Activated gamma-delta T cell treated with anti-CD3 and anti-CD28 coated beads, Interleukin-2, amount 50 U/mL, for 16 hours (primary cell): ENCODE measurements at places on chromosomes 1 and 21.

DNA sequence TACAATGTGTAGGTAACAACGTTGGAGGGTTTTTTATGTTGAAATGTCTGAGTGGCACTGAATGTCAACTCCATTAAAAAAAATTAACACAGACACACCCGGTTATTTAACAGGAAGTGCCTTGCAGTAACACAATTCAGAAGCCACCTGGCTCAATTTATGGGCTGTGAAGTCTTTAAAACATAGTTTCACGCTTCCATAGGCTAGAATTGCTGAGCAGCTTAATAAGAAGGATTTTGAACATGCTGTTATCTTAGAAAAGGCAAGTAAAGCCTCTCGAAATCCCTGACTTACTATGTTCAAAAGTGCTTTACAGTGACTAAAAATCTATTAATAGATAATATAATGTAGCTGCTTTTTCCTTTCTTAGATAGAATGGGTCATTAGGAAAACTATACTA, 19.7 kb downstream of the SRSF4 start:
- DNase-seq: no peak

DNA sequence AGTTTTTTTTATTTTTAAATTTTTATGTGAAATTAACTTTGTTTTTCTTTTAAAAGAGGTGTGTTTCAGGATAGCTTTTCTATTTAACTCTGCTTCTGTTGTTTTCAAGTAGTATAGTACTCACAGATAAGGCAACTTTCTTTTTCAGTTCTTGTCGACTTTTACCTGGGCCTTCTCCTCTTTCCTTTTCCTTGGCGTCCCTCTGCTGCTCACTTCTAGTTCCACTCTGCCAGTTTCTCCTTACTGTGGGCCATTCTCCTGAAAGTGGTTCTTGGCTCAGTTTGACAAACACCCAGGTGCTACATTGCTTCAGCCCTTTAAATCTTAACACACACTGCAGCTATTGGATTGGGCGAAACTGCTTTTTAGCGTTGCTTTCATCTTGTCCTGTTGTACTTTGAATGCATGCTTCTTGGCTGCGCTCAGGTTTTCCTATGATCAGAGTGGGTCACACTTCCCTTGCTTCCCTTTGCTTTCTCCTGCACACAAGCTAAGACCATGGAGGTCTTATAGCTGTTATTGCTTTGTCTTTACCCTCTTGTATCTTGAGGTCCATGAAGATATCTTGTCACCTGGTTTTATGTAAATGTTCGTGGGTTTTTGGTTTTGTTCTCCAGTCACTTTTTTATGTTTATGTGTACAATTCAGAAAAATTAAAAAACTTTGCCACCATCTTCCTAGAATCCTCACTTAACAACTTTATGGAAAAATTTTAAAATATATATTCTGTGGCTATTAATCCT, 21.6 kb downstream of the GABPA start:
- DNase-seq: no peak

DNA sequence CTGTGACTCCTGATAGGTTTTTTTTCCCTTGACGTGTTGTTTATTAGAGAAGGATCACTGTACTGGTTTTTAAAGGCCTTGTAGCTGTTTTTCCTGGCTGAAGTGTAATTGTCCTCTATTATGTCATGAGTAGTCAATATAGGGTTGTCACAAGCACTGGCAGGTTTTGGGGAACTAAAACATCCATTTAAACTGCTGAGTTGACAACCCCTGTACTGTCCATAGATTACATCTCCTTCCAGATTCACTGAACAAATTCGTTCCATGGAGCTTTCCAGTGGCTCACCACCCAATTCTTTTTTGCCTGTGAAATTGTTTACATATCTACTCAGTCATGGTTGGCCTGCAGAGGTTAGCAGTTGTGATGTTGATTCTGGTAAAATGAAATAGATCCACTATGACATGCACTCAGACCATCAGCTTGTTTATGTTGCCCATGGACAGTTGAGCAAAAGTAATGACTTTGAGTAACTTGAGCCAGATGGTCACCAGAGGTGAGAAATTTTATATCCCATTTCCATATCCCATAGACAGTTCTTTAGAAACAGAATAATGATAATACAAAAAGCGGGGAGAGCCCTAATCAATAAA, 59.9 kb upstream of the QSOX1 start:
- no peak for DNase-seq

GRCh38 chr1:218925777-218926176, 247.9 kb upstream of the LYPLAL1 start:
- DNase-seq: no peak

GRCh38 chr1:168081373-168082007, 55.2 kb downstream of the GPR161 start:
- no peak for DNase-seq

DNA sequence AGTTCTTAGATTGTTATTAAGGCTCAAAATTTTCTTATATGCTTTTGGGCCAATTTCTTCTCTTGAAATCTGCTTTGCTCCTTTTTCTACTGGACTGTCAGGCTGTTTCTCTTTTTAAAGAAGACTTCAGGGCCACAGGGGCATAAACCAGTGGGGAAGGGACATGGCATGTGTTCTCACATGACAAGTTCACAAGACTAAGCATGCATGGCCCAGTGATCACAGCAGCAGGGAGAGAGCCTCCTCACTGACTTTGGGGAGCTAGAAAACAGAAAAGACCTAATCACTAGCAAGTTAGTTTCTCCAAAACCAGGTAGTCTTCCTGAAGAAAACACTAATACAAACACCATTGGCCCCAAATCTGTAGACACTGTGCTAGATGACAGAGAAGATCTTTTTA, 64.8 kb downstream of the RAB3GAP2 start:
- no peak for DNase-seq

DNA sequence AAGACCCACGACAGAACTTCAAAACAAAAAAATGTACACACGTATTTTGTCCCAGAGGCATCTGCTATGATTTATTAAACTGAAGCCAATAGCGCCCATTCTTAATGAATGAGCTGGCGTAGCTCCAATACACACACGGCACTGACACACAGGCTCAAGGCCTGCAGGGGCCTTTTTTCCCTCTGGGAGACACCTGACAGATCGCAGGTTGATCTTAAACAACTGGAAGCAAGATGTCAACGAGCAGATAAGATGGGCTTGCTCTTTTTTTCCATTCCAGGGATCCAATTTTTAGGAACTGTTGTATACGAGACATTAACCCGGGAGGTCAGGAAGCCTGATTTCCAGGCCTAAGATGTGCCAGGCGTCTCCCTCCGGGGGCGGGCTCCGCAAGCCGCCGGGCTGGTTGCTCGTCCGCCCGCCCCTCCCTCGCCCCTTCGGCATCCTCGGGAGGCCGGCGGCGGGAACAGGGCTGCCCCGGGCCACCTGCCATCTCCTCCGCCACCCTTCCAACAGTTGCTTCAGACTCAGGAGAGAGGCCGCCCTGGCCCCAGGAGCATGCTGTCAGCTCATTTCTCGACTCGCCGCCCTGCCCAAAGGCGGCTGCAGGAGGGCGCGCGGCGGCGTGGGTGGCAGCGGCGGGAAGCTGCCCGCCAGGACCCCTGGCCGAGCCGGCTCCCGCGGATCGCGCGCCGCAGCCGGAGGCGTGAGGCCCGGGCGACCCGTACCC, 735 bp downstream of the TTC13 start:
- no peak for DNase-seq

DNA sequence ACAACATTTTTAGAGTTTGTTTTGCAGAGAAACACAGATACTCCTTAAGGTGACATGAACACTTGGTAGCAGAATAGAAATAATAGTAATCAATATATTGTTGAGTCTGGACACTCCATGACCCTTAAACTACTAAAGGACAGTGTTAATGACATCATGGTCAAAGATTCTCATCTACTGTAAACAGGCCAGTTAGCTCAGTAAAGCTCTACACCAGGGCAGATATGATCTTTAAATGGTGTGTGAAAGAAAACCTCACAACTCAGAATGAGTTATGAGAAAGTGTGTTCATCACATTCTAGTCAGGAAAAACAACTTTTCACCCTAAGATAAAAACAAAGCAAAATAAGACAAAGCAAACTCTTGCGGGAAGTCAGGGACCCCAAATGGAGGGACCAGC, 58.1 kb upstream of the ADAMTS5 start:
- DNase-seq: no peak

GRCh38 chr1:188660572-188660971, 1817.1 kb downstream of the BRINP3 start:
- no peak for DNase-seq

GRCh38 chr1:205510951-205511330, 6.5 kb downstream of the CDK18 start:
- DNase-seq: no peak

GRCh38 chr1:216142921-216143320, 280.3 kb downstream of the USH2A start:
- no peak for DNase-seq
